ENCODE measurements at places on chromosomes 4 and X.

DNA sequence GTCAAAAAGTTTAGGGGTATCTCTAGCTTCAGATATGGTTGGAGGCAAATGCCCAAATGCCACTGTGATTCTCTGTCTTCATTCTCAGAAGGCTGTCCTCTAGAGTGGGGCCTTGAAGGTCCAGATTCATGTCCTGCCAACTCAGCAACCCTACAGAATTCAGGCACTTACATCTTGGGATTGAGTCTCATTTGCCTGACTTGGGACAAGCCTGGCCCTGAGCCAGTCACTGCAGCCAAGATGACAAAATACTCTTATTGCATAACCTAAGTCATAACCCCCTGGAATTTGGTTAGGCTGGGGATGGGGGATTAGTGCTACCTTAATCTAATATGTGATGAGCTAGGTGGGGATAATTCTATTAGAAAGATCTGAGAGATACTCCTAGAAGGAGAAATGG, 100.5 kb downstream of the AREG start:
- no peak for DNase-seq

DNA sequence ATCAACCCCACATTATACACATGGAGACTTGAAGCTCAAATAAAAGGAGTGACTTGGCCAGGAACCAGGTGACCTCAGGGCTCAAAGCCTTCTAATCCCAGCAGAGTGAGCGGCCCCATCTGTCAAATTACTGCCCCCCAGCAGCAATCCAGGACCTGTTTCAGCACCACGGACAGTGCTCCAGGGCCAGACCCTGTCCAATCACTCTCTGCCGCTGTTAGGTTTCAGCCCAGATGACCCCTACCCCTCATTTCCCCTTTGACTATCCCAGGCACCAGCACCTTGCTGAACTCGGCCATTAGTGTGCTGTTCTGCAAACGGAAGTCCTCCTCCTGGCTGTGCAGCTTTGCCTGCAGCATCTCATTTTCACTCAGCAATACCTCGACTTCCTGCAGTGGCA, 5.1 kb downstream of the GRIPAP1 start:
- DNase-seq = peak; percentile 20

GRCh38 chr4:108337923-108338322, 169.2 kb upstream of the LEF1 start:
- no peak for DNase-seq

DNA sequence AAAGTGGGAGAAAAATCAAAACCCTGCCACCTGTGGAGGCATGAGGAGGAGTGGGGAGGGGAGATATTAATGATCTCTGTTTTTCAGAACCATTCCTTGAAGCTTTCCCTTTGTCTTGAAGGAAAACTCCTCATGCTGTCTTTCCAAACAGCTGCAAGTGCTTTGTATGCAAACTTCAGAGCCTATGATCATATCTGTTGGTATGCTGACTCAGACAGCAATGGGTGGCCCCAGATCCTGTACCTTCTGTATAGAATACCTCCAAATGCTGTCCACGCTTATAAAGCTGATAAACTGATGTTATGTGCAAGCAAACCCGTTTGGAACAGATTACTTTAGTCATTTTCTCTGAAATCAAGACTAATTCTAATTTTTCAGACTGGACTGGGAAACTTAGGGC, 31.9 kb downstream of the BMP15 start:
- DNase-seq = no peak

- no peak for DNase-seq
These were observed 13.2 kb downstream of the HS3ST1 start for GRCh38 chr4:11415409-11416070.

- DNase-seq = no peak
These were observed 9.1 kb downstream of the NOCT start for GRCh38 chr4:139024686-139025085.

DNA sequence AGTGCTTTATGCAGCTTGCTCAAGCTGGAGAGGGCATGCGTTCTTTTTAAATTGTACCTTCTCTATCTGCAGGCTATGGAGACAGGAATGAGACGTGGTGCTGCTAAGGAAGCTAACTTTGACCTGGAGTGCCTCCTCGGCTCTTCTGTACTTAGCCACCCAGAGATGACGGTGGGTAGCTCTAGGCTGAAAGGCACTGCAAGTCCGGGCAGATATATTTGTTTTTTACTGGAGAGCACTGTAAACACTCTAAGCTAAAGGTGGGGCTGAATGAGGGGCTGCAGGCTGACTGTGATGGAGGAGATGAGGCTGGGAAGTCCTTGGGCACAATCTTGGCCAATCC, 12.1 kb downstream of the ELF4 start:
- no peak for DNase-seq

DNA sequence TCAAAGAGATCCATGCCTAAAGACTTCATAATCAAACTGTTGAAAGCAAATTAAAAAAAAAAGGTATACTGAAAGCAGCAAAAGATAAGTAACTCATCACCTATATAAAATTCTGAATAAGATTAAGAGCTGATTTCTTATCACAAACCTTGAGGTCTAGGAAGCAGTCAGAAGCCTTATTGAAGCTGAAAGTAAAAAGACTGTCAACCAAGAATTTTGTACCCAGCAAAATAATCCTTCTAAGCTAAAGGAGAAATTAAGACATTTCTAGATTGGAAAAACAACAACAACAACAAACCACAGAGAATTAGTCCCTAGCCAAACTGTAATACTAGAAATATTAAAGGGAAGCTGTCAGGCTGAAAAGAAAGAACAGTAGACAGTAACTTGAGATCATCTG, 622.9 kb downstream of the PCDH7 start:
- no peak for DNase-seq

DNA sequence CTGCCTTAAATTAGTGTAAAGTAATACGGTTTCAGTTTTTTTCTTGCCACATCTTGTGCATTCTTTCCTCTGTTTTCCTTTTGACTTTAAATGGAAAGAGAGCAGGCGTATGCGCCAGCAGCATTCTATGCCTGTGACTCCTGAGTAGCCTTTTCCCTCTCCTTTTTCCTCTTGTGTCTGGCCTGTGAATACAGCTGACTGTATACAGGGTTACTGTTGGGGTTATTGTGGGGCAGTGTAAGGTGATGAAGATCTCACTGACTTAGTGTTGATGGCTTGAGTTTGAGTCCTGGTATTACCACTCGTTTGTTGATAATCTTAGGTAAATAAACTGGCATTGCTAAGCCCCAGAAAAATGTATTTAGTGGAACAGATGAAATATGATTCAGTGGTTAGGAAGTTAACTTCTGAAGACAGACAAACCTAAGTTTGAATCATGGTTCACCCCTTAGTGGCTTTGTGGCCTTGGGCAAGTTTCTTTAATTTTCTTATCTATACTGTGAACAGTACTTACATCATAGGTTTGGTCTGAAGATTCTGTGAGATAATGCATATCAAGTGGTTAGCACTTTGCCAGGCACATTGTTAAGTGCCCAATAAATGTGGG, 105.1 kb downstream of the FNIP2 start:
- DNase-seq = peak; percentile 63

- DNase-seq = no peak
These were observed 1989.8 kb upstream of the PCDH10 start for GRCh38 chr4:131159261-131159660.

DNA sequence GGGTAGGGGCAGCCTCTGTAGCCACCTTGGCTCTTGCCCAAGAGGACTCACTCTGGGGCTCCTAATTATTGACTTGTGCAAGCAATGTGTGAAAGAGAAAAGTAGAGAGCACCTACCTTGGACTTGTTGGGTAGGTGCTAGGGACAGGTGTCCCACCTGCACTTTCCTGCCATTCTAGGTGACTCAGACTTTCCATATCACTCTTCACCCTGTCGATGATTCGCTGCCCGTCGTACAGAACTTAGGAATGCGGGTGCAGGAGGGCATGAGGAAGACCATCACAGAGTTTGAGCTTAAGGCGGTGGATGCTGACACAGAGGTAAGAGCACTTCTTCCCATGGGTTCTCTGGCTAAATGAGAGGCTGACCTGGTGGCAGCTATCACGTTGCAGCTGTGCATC, 87.3 kb upstream of the ANXA3 start:
- DNase-seq = no peak

DNA sequence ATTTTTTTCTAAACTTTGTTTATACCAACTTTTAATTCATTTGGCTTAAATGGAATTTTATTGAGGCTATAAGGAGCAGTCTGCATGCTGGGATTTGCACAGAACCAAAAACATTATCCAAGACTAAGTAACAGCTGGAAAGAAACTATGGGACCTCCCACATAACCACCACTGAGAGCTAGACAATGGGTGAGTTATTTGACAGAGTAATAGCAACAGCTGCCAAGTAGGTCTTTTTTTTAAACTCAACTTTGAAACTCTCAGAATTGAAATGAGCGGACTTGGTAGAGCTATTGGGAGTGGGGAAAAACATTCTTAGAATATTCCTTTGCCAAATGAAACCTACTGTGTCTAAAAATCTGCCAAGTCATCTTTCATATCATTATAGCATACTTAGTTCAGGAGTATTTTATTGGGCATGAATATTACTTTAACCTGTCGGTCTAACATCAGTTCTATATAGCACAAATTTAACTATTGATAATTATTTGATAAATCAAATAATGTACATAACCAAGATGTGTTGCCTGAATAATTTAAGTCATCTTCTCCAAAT, 1428.0 kb downstream of the PCDH7 start:
- DNase-seq = no peak

DNA sequence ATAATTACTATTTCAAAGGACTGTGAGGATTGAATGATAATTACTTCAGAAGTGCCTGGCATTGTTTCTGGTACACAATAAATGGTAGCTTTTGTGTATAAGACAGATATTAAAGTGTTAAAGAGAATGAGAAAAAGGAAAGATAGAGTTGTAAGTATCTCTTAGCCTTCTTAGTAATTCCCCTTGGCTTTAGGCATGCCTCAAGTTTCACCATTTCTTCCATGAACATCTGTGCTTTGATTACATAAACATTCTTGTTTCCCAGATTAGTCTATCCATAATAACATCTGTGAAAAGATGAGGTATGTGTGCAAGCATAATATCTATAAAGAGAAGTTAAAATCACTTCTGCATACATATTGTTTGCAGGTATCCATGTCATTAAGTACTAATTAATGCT, 230.9 kb upstream of the TEX13A start:
- no peak for DNase-seq

- DNase-seq = no peak
These were observed 174.9 kb upstream of the SMARCAD1 start for GRCh38 chr4:94032754-94033153.

GRCh38 chr4:86870442-86871069, 21.4 kb upstream of the SLC10A6 start:
- DNase-seq = no peak

- DNase-seq = no peak
These were observed 37.7 kb upstream of the LRBA start for GRCh38 chr4:151052785-151053184.

- DNase-seq = peak; percentile 59
These were observed 1.9 kb downstream of the TACC3 start for GRCh38 chr4:1723131-1723801.

DNA sequence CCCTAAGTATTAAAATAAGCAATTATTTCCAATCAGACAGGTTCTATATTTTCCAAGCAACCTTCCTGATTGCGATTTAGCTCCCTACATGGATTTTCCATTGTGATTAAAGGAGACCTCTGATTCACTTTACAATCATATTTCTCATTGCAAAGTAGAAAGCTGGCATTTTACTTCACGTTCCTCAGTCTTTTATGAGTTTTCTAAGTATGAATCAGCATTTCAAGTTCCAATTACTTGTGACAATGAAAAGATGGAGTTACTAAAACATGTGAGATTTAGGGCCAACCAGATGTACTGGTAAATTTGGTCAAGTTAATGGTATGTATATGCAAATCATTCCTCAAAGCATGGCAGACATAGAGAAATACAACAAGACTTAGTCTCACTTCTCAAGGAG, 206.2 kb downstream of the KCNIP4 start:
- DNase-seq = no peak

- no peak for DNase-seq
These were observed 4.0 kb upstream of the NKX3-2 start for GRCh38 chr4:13548059-13548983.

DNA sequence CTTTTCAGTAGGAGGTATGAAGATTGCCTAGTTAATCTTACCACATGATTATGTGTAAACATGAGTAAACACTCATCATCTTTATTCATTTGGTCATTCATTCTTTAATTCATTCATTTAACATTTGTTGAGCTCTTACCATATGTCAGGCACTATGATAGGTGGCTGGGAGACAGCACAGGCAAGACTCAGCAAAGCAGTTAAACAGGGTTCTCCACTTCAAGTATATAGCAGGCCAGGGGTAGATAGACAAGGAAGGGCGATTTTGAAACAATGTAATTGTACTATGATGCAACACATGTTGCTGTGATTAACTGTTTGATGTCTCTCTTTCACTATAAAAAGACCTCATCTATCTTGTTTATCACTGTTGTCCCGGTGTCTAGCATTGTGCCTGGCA, 84.3 kb upstream of the GPR101 start:
- DNase-seq = no peak

DNA sequence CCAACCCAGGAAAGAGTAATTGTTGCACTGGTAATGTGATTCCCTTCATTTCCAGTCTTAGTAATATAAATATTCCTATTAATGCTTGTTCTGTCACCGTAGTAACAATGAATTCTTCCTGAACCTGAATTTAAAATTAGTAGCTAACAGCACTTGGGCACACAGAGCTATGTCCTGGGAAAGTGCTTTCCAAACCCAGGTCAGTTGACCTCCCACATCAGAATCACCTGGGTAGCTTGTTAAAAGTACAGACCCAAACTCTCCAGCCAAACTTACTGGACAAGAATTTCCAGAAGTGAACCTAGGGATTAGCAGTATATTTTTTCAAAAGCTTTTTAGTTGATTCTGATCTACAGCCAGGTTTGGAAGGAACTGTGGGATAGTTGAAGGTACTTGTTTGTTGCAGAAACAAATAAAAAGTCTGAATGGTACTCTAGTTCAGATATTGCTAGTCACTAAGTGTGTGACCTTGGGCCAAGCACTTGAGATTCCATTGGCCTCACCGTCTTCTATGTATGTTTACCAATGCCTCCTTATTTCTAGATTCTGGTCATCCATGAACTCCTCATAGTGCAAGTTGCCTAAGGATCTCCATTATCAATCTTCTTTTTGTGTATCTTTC, 192.9 kb upstream of the CNKSR2 start:
- DNase-seq = no peak

- no peak for DNase-seq
These were observed 332.3 kb downstream of the PTTG2 start for GRCh38 chr4:38292529-38292928.

DNA sequence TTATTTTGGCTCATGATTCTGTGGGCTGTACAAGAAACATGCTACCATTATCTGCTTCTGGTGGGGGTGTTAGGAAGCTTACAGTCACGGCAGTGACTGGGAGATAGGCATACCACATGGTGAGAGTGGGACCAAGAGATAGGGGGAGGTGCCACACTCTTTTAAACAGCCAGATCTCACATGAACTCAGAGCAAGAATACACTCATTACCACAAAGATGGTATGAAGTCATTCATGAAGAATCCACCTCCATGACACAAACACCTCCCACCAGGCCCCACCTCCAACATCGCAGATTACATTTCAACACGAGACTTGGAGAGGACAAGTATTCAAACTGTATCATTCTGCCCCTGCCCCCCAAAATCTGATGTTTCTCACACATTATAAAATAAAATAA, 2396.7 kb downstream of the PCDH7 start:
- no peak for DNase-seq

GRCh38 chr4:132998585-132999230, 150.4 kb upstream of the PCDH10 start:
- DNase-seq = no peak

GRCh38 chrX:776061-776460, 145.5 kb downstream of the SHOX start:
- DNase-seq = no peak

GRCh38 chrX:20951016-20951810, 423.0 kb upstream of the CNKSR2 start:
- DNase-seq = no peak

- DNase-seq = no peak
These were observed 286.6 kb downstream of the BMPR1B start for GRCh38 chr4:95044324-95044837.
